ENCODE measurements at places on chromosomes 16 and 17.

DNA sequence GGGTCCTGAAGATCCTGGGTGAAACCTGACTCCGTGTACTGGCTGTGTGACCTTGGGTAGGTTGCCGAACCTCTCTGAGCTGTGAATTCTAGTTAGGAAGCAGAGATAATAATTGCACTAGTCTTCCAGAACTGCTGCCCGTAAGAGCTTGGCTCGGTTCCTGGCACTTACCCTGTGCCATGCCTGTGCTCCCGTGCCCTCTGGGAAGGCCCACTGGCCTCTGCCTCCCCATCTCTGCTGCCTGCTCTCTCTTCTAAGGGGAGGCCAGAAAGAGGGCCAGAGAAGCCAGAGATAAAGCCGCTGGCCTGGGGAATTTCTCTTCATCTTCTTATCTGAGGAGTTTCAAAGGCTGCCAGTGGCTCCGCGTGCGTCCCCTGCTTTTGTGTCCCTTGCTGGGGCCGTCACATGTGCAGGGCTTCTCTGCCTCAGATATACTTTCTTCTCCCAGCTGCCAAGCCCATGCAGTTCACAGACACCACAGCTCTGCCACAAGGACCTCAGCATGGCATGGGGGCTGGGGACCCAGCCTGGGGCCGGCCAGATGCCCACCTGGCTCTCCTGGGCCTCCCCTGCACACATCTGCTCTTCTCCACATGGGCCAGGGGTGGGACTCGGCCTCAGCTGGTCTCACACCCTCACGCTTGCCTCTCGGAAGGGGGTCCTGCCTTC is 145.2 kb downstream of the SDK2 start:
- DNase-seq: no peak

- DNase-seq: no peak
These were observed 168.5 kb downstream of the UTP18 start for GRCh38 chr17:51428668-51429495.

DNA sequence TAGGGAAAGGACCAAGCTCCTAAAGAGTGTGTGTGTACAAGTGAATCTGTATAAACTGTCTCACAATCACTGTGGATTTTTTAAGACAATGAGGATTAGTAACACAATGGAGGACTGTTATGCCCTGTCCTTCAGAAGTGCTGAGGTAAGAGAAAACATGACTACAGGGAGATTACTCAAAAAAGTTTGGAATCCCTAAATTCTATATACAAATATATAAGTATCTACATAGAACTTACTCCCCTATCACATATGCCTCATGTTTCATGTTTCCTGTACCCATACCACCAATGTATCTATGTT is 81.9 kb downstream of the STH start:
- no peak for DNase-seq

GRCh38 chr16:89077076-89077475 is 16.6 kb upstream of the ACSF3 start:
- DNase-seq: no peak

GRCh38 chr16:72226136-72226535 is 54.2 kb upstream of the PMFBP1 start:
- DNase-seq: no peak

DNA sequence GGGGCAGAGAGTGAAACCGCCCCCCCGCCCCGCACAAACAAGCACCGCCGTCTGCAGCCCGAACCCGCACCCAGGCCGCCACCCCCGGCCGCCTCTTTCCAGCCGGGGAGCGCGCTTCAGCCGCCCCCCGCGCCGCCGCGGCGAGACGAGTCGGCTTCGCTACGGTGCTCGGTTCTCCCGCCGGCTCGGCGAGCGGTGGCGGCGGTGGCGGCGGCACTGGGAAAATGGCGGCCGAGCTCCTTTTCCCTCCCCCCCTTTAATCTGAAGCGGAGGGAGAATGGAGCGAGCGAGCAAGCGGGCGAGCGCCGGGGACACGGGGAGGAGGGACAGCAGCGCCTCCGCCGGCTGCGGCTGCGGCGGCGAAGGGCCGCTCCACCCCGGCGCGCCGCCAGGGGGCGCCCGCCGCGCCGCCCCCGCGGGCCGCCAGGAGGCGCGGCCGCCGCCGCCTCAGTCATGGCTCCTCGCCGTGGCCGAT is at the start of gene KANSL1:
TSS of gene KANSL1 (minus strand) at position 279 of the 475 bp plus-strand sequence. CDS start 21,286 bp downstream, outside the sequence.
- peak; percentile 45 for DNase-seq

GRCh38 chr16:88768071-88768783 is 16.8 kb downstream of the PIEZO1 start:
- DNase-seq: no peak

DNA sequence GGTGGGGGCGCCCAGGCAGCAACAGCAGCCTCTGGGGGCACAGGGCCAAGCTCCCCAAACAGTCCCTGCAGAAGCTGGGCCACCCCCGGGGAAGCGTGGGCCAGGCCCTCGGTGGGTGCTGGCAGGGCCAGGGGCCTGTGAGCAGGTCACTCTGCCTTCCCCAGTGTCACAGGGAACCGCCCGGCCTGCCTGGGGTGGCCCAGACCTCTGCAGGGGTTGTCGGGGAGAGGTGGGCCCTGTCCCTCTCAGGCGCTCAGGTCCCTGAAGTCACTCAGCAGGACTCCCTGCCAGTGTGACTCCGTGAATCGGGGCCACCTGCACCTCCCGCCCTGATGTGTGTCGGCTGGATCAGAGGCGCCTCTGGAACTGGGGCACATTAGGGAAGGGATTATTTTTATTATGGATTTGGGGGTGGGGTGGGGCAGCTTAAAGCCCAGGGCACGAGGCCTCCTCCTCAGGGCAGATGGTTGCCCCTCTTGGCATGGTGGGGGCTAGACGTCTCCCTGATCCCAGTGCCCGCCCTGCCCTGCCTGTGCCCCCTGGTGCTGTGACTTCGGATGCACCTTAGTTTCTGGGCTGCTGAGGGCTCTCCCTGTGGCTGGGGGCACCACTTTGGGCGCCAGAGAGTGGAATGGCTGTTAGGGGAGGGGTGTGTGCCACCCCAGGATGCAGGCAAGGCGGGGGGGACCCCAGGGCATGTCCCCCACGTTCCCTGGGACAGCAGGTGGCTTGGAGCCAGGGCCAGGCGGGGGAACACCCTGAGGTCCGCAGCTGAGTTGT is 1.2 kb upstream of the GNG13 start:
- no peak for DNase-seq

DNA sequence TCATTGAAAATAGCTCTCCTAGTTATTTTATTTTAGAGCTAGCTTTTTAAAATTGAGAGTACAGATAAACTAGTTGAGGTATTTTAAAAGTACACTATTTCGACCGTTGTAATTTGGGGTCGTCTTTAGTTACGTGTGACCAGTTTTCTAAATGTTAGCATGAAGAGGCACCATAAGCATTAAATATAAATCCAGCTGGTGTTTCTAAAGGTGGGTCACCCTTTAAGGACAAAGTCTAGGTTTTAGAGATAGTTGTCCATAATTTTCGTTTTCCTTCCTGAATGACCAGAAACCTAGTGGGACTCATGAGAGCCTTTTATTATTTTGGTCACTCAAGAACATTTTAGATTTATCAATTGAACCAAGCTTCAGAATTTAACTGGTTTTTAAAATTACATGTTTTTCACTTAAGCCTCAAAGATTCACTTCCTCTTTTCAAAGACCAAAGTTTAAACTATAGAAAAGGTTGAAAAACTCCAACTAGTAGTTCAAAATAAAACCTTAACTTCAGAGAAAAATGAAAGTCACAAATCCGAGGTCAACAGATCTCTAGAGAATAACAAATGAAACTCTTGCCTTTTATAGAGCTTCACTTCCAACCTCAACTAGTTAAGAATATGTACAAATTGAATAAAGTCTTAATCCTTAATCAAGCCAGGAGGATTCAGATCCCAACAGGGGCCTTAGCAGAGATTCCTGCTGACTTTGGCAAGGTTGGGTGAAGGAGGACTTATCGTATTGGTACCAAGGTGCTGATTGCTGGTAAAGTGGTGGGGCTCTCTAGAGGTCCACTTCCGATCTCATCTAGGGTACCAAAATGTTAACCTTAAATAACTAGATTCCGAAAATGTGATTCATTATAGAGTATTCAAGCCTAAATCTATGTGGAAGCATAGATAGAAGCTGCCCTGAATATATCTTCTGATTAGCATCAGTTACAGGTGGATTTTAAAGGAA is 32.5 kb downstream of the PHKB start:
- no peak for DNase-seq

DNA sequence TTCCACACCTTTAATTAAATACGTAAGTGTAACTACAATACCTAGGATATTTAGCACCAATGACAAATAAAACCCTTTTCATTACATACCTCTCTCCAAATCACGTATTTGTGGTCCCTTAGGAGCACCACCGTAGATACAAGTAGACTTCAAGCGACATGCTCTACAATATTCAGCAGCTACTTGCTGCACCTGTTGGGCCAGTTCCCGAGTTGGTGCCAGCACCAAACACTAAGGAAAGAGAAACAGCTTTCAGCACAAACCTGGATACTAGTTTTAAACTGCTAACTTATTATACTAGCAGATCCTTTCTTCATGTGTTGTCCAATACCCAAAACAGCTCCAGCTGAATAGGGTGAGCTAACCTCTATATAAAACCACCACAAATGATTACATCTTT is 2.7 kb downstream of the DDX5 start:
- no peak for DNase-seq

- DNase-seq: no peak
These were observed 4.2 kb downstream of the SLX4 start for GRCh38 chr16:3607161-3607560.

DNA sequence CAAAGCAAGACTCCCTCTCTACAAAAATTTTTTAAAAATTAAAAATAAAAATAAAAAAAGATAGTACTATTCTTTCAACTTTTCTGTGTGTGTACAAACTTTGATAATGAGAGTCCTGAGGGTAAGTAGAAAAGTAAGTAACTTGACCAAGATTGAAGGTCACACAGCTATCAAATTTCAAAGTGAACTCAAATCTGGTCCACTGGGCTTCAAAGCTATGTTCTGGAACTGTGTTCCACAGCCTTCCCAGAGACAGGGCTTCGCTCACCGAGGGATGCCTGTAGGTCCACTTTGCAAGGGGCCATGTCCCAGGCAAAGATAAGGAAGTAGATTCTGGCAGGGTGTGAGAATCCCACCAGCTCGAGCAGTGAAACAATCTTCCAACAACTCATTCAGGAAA is 56.3 kb upstream of the TNRC6A start:
- no peak for DNase-seq

DNA sequence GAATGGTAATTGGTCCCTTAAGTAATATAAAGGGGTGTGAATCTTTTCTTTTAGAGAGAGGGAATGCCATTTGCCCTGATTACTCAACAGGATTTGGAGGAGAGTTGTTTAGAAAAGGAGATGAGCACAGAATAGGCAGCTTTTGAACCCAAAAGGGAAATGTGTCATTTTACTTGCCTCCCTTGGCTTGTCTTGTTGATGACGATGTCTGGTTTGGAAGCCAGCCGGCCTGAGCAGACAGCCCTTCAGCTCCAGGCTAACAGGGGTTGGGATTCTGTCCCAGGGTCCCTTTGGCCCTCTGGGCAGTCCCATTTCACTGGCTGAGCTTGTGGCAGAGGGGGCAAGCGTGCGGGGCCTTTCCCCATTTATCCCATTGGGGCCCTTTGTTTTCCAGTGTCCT is 22.3 kb upstream of the PRKAR1A start:
- DNase-seq: no peak

GRCh38 chr17:77444984-77445759 is 304.4 kb downstream of the SEC14L1 start:
- no peak for DNase-seq

DNA sequence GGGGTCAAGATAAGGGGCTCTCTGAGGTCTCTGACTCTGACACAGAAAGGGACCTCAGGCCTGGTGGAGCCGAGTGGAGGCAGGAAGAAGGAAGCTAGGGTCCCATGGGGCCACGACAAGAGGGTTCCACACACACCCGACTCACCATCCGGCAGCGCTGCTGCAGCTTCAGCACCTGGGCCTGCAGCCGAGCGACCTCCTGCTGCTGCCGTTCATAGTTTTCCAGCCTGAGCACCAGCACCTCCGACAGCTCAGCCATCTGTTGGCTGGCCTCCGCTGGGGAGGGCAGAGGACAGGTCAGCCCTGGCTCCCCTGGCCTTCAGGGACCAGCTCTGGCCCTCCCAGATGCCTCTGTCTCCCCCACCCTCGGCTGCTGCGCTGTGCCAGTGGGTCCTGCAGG is 6.4 kb downstream of the HAP1 start:
- DNase-seq: no peak

DNA sequence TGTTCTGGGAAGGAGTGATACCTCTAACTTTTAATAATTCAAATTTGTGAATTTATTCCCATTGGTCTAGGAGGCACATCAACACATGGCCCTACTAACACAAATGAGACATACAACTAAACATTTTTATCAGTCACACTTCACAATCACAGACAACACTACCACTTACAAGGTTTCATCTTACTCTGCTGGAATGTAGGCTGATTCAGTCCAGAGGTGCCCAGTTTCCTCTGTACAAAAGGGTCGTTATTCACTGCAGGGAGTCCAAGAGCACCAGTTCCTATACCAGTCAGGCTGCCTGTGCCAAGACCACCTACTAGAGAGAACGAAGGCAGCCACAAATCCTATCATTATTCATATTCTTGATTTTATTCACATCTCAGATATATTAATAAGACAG is 41.4 kb downstream of the SETD6 start:
- no peak for DNase-seq

GRCh38 chr16:76940251-76940650 is 250.7 kb upstream of the MON1B start:
- no peak for DNase-seq

- DNase-seq: no peak
These were observed 348.9 kb upstream of the DYNLRB2 start for GRCh38 chr16:80191928-80192327.

DNA sequence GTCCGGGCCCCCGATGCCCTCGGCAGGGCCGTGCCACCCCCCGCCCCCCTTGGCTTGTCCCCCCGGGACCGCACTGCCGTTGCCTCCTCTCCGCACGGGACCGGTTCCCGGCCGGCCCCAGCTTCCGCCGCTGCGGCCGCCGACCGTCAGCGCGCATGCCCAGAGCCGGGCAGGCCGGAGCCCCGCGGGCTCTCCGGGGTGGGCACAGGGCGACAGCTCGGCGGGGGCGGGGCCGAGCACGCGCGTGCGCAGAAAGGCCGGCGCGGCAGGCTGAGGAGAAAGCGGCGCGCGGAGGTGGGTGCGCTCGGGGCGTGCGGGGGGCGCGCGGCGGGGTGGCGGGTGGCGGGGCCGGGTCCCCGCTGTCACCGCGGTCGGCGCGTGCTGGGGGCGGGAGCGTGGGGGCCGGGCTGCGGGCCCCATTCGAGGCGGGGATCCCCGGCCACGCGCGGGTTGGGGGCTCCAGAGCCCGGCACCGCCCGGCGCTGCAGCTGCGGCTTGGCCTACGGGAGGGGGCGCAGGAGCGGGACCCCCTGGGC is at the start of gene TBC1D24:
TSS of gene TBC1D24 (plus strand) at position 251 of the 536 bp plus-strand sequence. CDS start 21,022 bp downstream, outside the sequence.
- DNase-seq: no peak

DNA sequence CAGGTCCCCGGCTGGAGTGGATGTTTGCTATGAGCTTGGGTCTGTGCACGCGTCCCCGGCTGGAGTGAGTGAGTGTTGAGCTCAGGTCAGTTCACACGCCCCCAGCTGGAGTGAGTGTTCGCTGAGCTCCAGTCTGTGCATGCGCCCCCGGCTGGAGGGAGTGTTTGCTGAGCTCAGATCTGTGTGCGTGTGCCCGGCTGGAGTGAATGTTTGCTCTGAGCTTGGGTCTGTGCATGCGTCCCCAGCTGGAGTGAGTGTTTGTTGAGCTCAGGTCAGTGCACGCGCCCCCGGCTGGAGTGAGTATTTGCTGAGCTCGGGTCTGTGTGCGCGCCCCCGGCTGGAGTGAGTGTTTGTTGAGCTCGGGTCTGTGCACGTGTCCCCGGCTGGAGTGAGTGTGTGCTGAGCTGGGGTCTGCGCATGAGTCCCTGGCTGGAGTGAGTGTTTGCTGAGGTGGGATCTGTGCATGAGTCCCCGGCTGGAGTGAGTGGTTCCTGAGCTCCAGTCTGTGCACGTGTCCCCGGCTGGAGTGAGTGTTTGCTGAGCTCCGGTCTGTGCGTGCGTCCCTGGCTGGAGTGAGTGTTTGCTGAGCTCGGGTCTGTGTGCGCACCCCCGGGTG is 284.2 kb downstream of the SNX29 start:
- DNase-seq: no peak
